ENCODE measurements at places on chromosomes 4 and X.

- DNase-seq: peak; percentile 39
Measured at GRCh38 chrX:24150051-24150790, 692 bp downstream of the ZFX start.

GRCh38 chrX:19003756-19004155, 19.8 kb upstream of the PHKA2 start:
- DNase-seq: no peak

- no peak for DNase-seq
Measured at GRCh38 chrX:129779747-129780146, at the start of gene SASH3. Gene SASH3 (plus strand): TSS chrX:129779949. CDS start chrX:129780098, 149 bp downstream.

- no peak for DNase-seq
Measured at GRCh38 chr4:187992971-187993370, 2.6 kb upstream of the ZFP42 start.

DNA sequence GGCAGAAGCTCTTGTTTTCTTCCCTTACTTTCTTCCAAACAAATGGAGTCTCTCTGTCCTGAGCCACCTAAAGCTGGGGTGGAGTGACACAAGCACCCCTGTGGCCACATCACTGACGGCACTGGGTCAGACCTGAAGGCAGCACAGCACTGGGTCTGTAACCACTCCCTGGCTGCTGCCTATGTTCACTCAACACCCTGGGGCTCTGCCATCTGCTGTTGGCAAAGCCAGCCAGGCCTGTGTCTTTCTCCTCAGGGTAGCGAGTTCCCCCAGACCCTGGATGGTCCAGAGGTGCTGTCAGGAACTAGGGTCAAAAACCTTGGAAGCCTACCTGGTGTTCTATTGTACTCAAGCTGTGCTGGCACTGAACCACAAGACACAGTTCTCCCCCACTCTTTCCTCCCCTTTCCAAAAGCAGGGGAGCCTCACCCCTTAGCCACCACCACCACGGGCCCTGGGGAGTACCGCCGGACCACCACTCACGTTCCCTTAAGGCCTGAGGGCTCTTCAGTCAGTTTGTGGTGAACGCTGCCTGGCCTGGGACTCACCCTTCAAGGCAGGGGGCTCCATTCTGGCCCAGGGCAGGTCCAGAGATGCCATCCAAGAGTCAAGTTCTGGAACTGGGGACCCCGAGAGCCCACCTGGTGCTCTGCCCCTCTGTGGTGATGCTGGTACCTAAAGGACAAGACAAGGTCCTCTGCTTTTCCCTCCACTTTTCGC, 31.5 kb downstream of the TMEM271 start:
- DNase-seq: no peak

- DNase-seq: no peak
Measured at GRCh38 chr4:98446499-98447375, 185.6 kb downstream of the RAP1GDS1 start.

DNA sequence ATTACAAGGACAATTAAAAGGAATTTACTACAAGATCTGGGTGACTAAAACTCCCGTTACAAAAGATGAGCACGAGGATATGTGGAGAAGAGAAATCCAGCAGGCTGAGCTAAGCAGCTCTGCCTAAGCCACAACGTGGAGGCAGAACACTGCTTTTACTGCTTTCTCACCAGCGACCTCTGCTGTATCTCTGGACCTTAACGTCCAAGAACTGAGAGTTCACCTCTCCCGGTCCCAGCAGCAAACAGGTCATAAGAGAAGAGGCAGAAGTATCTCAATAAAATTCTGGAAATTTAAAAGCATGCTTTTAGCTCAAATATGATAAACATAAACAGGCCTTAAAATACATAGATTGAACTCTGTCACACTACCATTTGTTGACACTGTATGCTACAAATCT, 81.0 kb downstream of the ADGRA3 start:
- no peak for DNase-seq

- DNase-seq: no peak
Measured at GRCh38 chr4:134141728-134142127, 59.9 kb downstream of the PABPC4L start.

DNA sequence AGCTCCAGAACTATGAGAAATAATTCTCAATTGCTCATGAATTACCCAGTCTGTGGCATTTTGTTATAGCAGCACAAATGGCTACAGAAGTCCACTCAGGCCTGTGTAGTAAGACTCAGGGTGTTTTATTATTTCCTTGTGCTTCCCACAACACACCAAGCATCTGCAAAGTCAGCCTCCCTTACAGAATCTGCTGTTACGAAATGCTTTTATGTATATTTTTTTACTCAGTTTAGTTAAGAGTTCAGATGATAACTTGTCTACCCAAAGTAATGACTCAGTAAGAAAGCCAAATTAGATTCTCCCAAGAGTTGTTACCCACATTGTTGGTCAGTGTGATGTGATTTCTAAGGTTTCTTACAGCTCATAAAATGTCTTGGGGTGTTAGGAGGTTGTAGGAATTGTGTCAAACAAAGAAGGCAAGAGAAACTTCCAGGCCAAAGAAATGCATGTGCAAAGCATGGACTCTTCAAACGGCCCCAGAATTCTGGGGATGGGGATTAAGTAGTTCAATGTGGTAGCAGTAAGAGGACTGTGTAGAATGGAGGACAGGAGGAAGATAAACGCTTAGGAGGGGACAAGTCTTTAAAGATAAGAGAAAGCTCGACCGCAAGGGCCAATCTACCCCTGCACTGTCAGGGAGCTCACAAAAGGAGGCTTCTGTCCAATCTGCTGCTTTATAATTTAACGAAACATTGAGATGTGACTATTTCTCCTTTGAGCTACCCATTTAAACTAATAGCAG, 35.4 kb upstream of the TMEM184C start:
- DNase-seq: peak; percentile 13

DNA sequence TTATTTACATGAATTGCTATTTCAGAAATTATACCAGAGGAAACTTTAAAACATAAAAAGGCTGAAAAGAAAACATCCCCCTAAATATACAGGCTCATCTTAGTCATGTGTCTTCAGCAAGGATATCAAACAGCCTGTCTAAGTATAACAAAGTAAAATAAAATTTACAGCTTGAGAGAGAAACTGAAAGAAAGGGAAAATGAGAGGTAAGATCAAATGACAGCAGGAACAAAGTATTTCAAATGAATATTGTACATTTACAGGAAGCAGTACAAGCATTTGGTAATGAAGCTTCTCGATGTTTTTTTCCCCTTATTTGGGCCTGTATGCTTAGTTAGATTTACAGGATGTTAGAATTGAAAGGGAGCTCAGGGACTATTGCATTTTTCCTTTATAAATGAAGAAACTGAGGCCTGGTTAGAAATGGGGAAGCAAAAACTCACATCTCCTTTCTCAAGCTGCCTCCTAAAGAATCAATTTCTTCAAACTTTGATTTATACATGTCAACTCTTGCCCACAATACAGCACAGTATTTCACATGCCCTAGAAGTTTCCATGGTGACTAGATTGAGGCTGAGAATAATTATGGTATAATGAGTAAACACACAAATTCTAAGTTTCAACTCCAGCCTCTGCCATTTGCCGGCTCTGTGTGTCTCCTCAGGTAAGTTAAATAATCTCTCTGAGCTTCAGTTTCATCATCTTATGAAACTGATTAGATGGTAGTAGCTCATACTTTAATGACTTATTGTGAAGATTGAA, 29.3 kb downstream of the DAPP1 start:
- no peak for DNase-seq

- DNase-seq: no peak
Measured at GRCh38 chr4:22515145-22515887, 550 bp downstream of the ADGRA3 start.

GRCh38 chrX:63275127-63275526, 76.0 kb downstream of the SPIN4 start:
- DNase-seq: no peak

DNA sequence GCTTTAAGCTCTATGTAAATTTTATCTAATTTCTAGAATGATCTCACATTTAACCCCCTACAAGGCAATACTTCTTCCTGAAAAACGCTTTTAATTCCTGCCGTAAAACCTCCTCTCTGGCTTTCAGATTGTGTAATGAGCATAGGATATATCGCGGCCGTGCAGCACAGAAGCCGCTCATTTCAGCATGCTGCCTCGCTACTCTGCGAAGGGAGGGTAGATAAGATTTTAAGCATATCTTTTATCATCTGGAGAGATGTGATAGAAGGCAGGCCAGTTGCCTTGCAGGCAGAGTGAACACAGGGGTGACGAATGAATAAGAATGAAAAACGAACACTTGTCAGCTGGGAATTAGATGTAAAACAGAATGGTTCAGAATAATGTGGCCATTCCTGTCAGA, 265.5 kb downstream of the UNC5C start:
- no peak for DNase-seq

GRCh38 chrX:24566240-24566639, 80.9 kb downstream of the PCYT1B start:
- DNase-seq: no peak

- DNase-seq: no peak
Measured at GRCh38 chrX:65866146-65866545, 173.7 kb downstream of the VSIG4 start.

DNA sequence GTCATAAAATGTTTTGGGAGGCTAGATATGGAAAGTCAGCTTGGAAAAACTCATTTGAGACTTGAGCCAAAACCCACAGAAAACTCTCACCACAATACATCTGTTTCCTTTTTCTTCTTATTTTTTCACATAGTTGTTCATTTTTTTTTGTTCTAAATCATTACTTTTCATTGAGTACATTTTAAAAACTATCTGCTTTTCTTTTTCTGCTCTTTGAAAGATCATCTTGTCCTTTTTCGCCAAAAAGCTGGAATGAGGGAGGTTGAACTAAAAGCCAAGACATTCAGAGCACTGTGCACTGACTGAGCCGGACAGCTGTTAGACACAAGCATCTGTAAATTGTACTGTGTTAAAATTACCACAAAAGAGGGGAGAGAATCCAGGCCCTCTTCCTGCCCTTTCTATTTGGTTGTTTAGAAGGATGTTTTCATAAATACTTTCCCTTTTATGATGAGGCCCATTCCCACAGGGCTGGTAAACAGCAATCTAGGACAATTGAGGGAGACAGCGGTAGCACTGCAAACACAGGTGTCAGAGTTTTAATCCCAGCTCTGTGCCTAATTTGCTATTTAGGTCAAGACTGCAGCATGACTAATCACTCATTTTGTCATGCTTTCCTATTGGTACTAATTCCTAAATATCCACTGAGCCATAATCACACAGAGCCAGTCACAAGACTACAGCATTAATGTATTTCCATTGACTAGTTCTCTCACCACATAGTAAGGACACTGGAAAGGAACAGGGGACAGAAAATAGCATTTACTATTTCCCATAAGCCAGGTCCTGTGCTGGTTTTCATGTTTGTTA, 7.3 kb upstream of the RNF150 start:
- no peak for DNase-seq

- DNase-seq: no peak
Measured at GRCh38 chr4:81482326-81482725, 10.6 kb upstream of the RASGEF1B start.

GRCh38 chr4:110371016-110371770, 104.8 kb upstream of the ENPEP start:
- DNase-seq: no peak

DNA sequence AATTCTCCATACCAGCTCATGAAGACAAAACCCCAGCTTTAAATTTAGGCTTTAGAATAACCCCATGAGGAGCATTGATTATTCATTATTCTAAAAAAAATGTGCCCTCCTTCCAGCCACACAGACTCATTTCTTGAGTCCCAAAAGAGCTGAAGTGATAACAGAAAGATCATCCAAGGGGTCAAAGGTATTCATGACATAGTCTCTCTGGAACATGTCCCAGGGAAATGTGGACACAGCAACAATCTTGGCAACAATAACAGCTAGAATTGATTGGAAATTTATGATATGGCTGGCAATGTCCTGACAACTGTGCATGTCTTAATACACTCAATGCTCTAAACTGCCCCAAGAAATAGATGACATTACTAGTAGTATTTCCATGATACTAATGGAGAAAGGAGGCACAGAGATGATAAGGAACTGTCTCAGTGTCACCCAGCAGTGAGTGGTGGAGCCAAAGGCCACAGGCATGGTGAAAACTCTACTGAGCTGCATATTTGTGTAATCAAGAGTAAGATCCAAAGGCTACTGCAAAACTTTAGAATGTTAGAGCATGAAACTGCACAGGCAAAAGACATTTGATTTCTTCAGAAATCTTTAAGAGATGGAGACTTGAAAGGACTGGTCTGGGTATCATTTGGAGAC, 37.3 kb upstream of the XAGE1B start:
- no peak for DNase-seq

DNA sequence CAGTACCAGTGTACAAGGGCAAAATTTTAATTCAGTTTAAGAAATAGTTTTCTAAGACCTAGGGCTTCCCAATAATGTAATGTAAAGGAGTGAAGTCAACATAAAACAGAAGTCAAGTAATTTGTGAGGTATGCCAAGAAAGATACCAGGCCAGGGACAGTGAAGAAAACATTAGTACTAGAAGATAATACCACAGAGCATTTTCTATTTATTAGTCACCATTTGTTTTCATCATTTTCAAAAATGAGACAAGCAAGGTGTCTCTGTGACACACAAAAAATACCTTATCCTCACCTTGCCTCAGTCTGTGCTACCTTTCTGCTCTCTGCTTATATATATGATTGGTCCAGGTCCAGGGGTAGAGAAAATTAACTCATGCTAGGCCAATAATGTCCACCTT, 46.8 kb downstream of the VEGFC start:
- DNase-seq: no peak
